ENCODE measurements at places on chromosomes 4 and X.

DNA sequence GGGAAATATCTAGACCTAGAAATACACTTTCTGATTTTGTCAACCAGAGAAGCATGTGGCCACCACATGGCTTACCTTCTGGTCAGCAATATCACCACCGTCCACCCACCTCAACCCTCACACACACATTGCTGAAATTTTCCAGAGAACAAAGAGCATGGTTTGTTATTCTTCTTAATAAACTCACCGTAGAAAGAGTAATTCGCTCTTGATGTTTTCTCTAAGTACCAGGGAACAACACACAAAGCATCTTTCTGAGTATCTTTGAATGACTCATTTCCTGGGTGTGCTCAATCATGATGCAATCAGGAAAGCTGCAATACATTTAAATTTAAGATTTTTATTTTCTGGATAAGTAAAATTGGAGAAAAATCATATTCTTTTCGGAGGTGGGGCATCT lies 24.7 kb upstream of the LRAT start:
- DNase-seq, result no peak

DNA sequence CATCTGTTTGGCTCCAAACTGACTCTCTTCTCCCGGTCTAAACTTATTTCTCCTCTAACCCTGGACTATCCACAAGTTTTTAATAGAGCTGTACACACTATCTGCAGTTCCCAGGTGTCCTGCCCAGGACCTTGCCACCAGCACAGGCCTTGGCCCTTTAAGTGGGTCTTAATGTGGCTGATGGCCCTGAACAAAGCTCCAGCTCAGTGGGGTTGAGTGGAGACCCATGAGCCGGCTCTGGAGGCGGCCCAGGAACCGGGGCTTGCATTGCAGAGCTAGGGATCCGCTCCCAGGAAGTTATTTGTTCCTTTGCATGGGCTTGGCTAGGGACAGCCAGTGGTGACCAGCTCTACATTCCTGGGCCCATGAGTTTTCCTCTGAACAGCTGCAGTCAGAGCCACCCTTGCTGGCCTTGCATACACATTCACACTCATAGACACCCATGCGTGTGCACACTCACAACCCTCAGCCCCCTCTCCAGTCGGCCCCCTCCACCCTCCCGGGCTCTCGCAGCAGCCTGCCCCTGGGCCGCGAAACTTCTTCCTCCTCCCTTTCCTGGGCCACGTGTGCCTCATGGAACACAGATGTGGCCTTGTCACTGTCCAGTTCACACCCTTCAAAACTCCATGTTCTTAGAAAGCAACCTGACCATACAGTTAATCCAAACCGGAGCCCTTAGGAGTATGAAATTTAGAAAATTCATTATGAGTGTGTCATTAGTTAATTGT lies 58.2 kb downstream of the GPR143 start:
- DNase-seq, result no peak

DNA sequence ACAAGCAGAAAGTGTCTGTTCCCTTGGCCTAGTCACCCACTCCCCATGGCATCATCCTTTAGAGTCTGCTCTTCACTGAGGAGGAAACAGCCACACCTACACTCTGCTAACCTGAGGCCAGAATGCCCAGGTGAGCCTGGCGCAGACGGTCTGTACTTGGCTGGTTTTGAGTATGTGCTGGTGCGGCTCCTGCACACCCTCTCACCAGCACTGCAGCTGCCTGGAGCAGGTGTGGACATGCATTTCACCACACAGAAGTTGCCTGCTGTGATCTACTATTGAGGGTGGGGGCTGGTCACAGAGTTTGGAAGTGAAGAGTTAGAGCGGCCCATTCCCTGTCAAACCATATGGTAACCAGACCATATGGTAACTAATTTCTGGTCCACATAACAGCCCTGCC lies 39.5 kb downstream of the KANTR start:
- no peak for DNase-seq

DNA sequence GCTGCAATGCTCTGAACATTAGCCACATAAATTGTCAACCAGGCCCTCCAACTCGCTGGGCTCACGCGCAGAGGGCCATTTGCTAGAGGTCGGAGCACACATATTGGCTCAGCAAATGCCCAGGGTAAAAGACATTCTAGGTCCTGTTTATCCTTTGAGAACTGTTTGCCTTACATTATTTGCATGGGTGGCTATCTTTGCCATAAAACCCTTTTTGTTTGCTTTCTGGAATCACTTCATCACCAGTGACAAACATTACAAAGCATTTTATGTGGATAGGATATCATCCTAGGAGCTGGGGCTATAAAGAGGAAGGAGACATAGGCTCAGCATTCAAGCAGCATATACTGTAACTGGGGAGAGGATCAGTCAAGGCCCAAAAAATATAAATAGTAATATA lies 149.2 kb upstream of the RAI2 start:
- DNase-seq, result no peak

GRCh38 chr4:184620212-184620867 lies 28.9 kb downstream of the CASP3 start:
- DNase-seq, result no peak

DNA sequence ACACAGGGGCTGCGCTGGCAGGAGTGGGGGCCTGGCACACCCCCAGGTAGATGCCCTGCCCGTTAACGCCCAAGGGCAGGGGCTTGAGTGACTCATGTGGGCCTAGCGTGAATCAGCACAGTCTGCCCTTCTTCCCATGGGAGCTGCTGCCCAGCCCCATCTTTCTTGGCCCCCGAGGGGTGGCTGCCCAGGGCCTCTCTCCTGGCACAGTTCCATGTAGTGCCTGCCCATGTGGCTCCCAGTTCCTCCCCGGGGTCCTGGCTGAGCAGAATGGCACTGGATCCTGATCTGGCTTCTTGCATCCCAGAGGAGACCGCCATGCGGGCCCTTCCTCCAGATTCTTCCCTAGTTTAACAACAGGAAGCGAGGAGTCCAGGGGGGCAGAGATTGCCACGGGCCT lies 2.1 kb upstream of the AVPR2 start:
- no peak for DNase-seq

DNA sequence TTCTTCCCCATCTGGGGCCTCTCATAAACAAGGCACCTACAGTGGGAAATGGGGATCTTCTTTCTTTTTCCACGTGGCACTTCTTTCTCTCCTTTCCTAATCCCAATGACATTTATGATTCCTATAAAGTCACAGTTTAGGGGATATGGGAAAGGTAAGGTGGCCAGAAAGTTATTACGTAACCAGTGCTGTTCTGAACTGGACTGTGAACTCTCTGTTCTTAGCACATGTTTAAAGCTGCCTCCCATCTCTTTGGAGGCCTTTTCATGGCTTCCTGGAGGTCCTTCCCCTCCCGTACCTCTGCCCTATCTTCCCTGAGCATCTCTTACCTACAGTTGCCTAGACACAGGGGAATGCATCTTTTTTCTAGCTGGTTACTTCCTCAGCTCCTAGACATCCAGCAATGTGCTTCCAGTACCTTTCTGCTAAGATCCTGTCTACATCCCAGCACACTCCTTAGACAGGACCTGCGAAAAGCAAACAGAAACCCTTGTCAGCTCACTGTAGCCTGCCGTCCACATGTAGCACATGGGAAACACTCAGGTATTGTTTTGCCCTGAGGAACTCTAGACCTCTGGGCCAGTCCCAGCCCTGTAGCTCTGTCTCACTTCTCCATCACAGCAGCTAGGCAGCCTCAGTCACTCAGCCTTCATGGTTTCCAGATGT lies 195.4 kb downstream of the NWD2 start:
- no peak for DNase-seq

GRCh38 chrX:19545651-19546050 lies 30.3 kb upstream of the MAP3K15 start:
- no peak for DNase-seq

DNA sequence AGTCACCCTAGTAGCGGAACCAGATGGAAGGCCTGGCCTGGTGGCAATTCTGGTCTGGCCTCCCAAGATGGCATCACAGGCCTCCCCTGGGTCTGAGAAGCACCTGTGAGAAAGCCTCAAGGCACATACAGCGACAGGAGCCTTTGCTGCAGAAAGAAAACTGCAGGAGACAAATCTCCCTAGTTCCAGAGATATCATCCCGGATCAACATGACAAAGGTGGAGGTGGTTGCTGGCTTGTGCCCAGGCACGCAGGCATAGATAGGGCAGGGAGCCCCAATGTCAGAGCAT lies 93.6 kb downstream of the BCOR start:
- DNase-seq, result no peak

DNA sequence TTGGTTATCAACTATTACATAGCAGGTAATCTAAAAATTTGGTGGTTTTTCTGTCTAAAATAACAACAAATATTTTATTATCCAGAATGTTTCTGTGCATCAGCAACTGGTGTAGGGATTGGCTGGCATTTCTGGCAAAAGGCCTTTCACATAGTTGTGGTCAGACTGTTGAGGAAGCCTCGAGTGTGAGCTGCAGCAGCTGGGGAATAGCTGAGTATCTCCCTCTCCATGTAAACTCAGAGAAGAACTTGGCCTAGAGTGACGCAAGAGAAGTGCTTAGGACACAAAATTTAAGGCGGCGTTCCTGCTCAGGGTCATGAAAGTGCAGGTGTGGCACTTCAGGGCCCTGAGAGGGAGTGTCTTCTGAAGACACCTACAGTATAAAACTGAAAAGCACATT lies 558.9 kb downstream of the SPOCK3 start:
- DNase-seq, result no peak
